Thyroid gland (tissue), 4 donors: ENCODE measurements at places on chromosomes 2 and 18. TPM values are rescaled to one million over a fixed set of nuclear protein-coding genes. Genes with fewer than 3 reads are reported as not detected.

- no peak for DNase-seq
These were observed 284.6 kb downstream of the CNTNAP5 start for GRCh38 chr2:124309563-124310138.

- DNase-seq: no peak
These were observed 4.7 kb upstream of the STAT1 start for GRCh38 chr2:191018643-191019119.

GRCh38 chr2:241133436-241133820 is 15.8 kb downstream of the PASK start:
- no peak for DNase-seq

DNA sequence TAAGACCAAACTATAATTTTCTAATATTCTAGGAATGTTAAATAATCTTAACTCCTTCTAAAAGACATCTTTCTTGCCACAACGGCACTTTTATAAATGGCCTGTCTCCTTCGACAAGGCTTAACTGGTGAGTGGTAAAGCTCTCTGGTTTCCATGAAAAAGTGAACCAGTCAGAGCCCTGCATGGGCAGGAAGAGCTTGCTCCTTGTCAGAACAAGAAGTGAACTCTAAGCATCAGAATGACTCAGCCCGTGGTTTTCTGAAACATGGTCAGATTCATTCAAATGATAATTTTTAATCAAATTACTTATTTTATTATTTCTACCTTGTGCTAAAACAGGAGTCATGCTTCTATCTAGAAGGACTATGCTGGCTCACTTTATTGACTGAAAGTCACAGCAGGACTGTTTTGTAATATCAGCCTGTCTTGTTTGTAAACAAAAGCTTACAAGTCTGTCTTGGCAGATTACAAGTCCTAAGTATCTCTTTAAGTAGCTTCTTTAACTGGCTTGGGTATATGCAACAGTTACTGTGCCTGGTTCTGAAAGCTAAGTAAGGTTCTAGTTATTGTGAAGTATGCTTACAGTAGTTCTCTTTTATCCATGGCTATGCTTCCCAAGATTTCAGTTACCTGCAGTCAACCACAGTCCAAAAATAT is 245.4 kb downstream of the NAPG start:
- DNase-seq: no peak

GRCh38 chr2:171964308-171964707 is 35.4 kb upstream of the METAP1D start:
- no peak for DNase-seq

- no peak for DNase-seq
These were observed 43.3 kb downstream of the CACNB4 start for GRCh38 chr2:152055366-152056108.

MYO5B gene
- total RNA-seq: 58.2 TPM

DNA sequence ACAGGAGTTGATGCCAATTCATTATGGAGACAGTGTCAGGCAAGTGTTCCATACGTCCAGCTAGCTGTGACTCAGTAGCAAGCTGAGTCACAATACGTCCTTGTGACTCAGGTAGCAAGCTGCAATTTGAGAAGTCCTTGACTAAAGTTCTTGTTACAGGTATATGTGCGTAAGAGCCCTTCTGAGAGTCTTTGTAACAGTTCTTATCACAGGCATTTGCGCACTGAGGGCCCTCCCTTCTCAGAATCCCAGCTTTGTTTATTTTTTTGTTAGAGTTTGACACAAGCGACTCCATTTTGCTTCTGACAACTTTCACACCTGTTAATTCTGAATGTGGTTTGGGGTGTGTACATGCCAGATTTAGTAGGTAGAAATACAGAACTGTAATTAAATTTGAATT is 20.1 kb upstream of the ACMSD start:
- no peak for DNase-seq

DNA sequence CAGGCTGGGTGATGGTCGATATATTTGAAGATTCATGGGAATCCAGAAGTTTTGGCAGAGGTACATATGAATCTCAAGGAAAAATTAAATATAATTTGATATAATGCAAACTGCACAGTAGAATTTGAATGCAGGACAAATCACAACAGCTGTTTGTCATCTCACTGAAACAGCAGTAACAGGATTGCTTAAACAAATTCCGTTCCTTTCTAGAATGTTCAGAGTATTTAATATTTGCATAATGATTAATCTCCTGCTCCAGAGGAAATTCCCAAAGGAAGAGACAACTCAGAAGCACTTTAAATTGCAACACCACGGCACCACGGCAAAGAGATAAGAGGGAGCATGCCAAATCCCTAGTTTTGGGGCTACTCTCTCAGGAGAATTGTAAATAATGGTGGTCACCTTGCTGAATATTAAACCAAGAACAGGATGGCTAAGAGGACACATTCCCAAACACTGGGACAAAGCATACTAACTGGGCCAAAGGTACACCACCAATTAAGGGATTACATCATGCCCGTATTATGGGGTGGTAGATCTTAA is 67.8 kb upstream of the MAP4K3 start:
- DNase-seq: no peak

DNA sequence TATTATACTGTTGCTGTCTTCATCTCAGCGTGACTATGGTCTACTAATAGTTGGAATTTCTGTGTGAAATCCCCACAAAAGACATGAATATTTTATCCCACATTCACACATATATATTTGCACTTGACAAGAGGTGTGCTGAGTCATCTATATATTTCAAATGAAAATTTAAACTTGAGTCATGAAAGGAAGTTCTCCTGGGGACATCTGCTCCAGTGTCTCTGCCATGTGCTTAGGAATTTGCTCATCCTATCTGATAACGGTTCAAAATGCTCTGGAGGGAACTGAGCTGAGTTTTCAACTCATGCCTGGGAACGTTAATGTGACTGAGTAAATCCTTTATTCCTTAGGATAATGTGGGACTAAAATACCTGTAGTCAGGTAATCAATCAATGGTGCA is 326.2 kb upstream of the MEX3C start:
- DNase-seq: no peak

SH3BP4 gene
- 40.3 TPM for total RNA-seq

- DNase-seq: no peak
These were observed 5.7 kb downstream of the ITGB6 start for GRCh38 chr2:160194351-160194750.

DNA sequence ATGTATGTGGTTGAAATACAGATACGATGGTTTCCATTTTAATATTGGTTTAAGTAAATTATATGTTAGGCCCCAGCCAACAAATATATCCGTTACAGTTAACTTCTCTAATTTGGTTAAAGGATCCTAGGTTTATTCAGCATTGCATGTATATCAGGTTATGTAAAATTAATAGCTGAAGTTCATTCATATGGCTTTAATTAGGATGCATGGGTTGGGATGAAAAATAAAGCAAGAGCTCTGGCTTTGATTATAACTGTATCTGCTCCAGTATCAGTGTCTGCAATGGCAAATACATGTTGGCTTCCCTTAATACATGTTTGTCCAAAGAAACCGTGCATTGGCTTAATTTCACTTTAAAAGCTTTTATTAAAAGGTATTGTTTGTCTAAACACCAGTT is 435.7 kb upstream of the SETBP1 start:
- DNase-seq: no peak

DPP4 gene
- total RNA-seq: 3.4 TPM

GRCh38 chr2:172437419-172438341 is 10.3 kb downstream of the ITGA6 start:
- no peak for DNase-seq

TUBB6 gene
- 157 TPM for total RNA-seq

ST6GAL2 gene
- total RNA-seq: 44.8 TPM

GRCh38 chr18:68839701-68840100 is 41.8 kb downstream of the CCDC102B start:
- DNase-seq: no peak

POTEI gene
- 0.11 TPM for total RNA-seq

- DNase-seq: no peak
These were observed 99.6 kb downstream of the SGPP2 start for GRCh38 chr2:222523783-222524544.

DNA sequence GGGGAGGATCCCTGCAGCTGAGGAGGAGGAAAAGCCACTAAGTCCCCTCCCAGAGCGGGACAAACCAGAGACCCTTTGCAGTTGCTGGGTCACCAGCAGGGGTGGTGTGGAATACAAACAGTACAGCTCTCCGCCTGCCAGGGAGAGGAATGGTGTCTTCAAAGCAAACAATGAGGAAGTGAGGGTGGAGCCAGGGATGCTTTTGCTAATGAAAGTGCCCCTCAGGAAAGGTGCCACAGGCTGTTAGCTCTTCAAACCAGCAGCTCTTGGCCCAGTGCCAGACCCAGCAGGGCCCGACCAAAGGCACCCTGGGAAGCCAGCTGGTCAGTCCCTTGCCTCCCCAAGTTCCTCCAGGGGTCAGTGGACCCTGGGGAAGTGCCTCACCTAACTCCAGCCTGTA is 102.8 kb downstream of the HIBCH start:
- peak; percentile 69 for DNase-seq

DNA sequence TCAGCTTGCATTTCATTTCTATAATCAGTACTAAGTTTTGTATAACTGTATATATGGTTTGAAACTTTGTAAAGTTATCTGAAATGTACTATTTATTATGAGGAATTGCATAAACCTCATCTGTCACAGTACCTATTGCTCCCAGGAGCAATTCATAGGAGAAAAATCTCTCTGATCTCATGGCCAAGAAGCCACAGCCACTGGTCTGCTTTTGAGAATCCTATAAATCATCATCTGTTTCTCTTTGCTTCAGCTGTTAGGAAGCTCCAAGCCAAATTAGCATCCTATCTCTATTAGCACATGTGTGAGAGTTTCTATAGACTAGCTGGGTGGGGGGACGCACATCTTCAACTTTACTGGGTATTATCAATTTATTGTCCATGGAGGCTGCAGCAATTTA is 210.3 kb downstream of the CYP26B1 start:
- DNase-seq: no peak

DNA sequence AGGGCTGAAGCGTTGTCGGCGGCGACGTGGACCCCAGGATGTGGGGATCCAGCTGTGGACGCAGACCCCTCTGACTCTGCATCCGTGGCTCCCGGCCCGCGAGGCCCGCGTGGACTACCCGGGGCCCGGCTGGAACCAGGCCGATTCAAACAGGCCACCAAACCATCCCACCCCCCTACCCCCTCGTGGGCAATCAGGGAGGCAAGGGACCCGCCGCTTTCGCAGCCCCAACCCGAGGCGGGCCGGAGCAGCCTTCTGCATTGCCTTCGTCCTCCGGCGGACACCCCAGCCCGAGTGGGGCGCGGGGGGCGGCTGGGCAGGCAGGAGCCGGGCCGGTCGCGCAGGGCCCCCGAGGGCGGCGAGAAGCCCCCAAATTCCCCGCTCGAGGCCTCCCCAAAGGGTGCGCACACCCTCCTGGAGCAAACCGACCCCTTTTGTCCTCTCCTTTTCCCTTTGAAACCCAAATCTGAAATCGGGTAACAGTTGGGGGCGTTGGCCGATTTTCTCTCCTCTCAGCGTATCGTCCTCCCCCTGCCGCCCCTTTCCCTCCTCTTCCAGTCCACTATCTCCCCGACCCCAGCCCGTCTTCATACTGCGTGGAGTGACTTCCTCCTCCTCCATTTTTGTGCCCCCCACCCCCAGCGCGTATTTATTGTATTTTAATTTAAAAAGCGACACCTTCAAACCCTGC is 7.4 kb downstream of the SP9 start:
- no peak for DNase-seq

DNA sequence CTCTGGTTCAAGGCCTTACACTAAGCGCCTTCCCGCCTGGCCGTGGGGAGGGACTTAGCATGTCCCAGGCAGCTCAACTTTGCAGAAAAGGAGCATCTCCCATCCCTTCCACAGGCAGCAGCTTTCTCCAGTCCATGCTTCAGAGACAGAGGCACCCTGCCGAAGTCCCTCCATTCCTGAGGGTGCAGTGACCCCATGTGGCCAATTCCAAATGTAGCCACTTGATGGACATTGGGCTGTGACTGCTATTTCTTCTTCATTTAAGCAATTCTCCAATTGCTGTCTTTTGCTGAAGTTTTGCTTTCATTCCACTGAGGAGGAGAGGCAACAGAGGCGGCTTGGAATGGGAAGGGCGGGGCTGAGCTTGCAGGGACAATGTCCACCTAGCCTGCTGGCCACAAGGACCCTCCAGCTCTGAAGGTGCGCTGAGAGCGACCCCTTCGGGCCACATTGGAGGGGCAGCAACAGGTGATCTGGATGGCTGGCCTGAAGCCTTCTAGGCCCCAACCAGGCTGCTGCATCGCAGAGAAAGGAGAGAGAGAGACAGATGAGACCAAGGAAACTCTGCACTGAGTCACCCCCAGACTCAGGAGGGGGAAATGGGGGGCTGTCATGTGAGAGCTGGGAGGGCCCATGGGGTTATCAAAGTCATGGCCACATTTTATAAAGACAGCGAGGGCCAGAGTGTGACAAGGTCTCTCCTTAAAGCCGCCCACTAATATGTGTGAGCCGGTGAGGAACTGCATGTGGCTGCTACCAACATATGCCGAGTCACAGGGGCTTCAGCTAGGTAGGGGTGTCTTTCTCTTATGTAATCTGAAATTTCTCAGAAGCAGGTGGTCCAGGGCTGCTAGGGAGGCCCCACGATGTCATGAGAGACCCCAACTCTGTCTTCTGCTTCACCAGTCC is 61.3 kb downstream of the LONRF2 start:
- peak; percentile 85 for DNase-seq

CD226 gene
- total RNA-seq: 1.6 TPM

CYP1B1 gene
- total RNA-seq: 21.9 TPM

SRD5A2 gene
- total RNA-seq: 0.13 TPM

PROM2 gene
- 24.3 TPM for total RNA-seq

GRCh38 chr2:216113572-216113971 is 4.4 kb downstream of the XRCC5 start:
- no peak for DNase-seq

GRCh38 chr2:128455721-128456050 is 137.0 kb upstream of the HS6ST1 start:
- DNase-seq: no peak

DNA sequence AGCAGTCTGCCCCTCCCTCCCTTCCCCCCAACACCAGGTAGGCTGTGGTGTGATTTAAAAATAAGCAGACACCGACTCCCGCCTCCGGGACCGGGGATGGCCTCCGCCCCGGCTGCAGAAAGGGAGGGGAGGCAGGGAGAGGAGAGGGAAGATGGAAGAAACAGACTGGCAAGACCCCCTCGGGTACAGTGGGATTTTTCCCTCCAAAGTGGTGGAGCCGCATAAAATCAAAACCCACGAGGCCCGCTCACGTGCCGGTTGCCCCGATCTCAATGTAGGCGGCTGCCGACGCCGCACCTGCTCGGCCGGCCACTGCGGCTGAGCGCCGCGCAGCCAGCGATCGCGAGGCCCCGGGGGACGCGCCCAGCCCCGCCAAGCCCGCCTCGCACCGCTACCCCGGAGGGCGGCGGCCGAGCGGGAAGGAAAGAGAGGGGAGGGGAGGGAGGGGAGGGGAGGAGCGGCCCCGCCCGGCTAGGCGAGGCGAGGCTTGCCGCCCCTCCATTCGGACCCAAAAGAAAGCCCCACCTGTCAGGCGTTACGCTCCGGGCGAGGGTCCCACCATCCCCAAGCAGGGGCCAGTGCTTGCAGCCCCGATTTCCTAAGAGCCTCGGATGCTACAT is 811 bp downstream of the ADD2 start:
- DNase-seq: peak; percentile 3

DNA sequence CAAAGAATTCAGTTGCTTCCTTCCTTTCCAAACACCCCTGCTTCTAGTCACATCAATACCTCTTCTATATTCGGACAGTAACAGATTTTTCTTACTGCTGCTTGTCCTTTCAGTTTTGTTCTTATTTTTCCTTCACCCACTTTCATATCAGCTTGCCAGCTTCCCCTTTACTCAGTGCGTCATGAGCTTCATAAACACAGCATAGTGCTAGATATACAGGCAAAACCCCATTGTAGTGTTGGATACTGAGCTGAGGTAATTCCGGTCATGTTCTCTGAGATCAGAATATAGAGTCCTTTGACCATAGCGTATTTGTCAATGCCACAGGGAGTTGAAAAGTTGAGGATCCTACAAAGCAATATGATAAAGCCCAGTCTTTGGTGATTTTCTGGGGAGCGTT is 2.4 kb downstream of the FARP2 start:
- no peak for DNase-seq
